ENCODE measurements at places on chromosomes 16 and 17. TPM values are rescaled to one million over a fixed set of nuclear protein-coding genes. Genes with fewer than 3 reads are reported as not detected.

GRCh38 chr17:27563532-27563931, 67.5 kb upstream of the LGALS9 start:
- no peak for DNase-seq

Gene HOXB9
- total RNA-seq = 7.3 TPM

Gene ACSF2
- total RNA-seq = 8.9 TPM

GRCh38 chr16:87542531-87543102, 49.8 kb upstream of the ZCCHC14 start:
- DNase-seq = no peak

DNA sequence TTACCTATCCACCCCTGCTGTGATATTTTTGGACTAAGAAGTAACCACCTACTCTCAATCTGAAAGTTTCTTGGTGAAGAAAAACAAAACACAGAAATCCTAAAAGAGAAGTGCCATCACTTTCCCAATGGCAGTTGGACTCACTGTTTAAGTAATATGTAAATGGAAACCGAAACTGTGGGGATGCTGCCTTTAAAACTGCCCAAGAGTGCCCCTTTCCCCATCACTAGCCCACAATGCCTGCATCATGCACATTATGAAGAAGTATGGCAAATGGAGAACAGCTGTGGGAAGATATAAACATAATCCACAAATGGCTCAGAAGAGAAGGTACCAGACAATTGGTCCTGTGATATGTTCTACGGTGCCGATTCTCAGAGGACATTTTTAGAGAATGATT, 33.5 kb upstream of the SLC6A2 start:
- DNase-seq = no peak

DNA sequence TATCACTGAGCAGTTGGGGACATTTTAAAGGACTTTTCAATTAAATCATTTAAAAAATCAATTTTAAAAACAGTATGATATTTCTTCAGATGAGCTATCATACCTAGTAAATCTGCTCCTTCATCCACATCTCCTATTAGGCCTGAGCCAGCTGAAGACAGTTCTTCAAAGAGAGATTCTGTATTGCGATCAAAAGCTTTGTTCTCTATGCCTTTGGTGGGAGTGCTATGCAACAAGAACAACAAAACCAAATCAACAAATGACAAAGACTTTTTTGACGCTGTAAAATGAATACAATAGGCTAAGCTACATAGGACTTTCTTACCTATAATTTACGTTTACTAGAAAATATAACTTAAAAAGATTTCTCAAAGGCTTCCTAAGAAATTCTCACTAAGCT, 106.5 kb downstream of the SPAG9 start:
- no peak for DNase-seq

Gene HEATR9
- total RNA-seq = not detected

DNA sequence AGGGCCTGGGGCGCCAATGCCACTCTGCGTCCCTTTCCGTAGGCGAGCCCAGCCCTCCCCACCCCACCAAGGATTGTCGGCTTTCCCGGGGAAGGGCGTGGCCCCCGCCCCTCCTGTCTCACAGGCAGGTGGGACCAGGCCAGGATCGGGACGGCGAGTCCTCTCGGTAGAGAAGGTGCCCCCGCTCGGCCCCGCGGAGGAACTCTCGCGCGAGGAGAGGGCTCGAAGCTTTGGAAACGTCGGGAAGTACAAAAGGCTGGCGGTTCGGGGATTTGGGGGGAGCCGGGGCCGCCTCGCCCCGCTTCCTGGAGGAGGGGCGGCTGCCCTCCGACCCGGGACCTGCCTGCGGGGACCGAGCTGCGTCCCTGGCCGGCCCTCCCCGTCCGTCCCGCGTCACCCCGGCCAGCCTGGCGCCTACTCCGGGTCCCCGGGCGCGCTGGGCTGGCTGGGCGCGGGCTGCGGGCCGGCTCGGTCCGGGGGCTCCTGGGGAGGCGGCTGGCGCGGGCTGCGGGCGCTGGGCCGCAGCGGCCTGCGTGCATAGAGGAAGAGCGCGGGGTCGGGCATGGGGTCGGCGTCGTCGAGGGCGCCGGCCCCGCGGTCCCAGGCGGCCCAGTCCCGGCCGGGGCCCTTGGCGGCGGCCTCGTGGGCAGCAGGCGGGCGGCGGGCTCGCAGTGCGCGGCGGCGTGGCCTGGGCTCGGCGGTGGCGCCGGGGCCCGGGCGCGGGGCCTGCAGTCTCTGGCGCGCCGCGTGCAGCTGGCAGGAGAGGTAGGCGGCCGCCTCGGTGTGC, 12.6 kb upstream of the CLUH start:
- no peak for DNase-seq

- DNase-seq = no peak
Observed at GRCh38 chr17:10063730-10064241, 134.6 kb downstream of the GAS7 start.

GRCh38 chr17:29383686-29384085, 6.5 kb upstream of the TAOK1 start:
- DNase-seq = peak; percentile 62

- no peak for DNase-seq
Observed at GRCh38 chr17:79509490-79509889, 101.4 kb downstream of the RBFOX3 start.

GRCh38 chr17:40325156-40326013, 16.4 kb downstream of the RARA start:
- no peak for DNase-seq

DNA sequence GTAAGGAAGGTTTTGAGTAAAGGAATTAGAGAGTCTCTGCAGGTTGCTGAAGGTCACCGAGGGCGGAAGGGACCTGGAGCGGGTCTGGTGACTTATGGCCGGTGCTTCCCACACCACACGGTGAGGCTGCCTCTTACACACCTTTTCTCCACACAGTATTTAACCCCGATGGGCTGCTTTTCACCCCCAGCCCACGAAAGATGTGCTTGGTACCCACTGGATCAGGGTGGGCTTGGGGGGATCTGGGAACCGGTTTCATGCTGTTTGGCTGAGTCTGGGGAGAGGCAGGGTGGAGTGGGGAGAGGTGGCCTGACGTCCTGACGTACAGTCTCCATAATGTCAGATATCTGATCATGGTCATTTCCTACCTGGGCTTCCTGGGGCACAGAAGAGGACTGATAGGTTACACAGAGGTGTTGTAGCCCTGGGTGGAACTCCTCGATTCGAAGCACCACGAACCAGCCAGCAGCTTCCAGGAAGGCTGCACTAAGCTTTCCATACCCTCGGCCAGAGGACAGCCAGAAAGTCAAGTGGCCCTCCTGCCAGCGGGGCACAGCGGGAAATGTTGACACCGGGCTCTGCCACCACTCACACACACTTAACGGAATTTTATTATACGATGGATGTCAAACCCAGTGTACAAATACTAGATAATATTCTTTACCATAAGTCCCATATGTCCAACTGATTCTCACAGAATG, 34.0 kb downstream of the OR1D5 start:
- no peak for DNase-seq

- peak; percentile 73 for DNase-seq
Observed at GRCh38 chr16:4283939-4284338, 11.1 kb upstream of the TFAP4 start.

DNA sequence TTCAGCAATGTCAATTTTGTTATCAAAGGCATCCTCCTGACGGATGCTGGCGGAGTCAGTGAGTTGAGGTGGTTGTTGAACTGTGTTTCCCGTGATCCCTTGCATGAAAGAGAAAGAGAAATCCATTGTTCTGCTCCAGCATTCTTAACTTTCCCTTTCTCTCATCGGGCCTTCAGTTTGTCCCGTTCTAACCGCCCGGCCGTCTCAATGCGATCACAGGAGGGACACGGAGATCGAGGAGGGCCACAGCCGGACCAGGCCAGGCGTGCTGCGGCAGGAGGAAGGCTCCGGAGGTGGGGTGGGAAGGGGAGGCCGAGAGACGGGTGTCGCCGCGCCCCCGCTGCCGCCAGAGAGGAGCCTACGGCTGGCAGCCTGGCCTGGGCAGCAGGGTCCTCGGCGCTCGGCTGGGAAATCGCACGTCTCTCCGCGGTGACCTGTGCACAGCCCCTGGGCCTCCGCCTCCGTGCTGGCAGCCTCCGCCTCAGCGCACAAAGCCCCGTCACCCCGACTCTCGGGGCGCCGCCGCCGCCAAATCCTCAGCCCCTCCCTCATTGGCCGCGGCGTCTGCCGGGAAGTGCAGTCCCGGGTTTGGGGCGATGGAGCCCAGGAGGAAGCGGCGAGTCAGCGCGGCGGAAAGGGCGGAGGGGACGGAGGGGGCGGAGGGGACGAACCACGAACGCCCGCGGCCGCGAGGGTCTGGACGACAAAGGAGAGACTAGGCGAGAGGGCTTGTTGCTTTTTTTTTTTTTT, 38.1 kb downstream of the SOST start:
- DNase-seq = peak; percentile 75

Gene TERB1
- total RNA-seq = not detected

DNA sequence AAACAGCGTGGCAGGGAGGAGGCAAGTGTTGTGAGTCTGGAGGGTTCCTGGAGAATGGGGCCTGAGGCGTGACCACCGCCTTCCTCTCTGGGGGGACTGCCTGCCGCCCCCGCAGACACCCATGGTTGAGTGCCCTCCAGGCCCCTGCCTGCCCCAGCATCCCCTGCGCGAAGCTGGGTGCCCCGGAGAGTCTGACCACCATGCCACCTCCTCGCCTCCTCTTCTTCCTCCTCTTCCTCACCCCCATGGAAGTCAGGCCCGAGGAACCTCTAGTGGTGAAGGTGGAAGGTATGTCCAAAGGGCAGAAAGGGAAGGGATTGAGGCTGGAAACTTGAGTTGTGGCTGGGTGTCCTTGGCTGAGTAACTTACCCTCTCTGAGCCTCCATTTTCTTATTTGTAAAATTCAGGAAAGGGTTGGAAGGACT, at the start of gene CD19:
TSS of gene CD19 (plus strand) at position 171 of the 425 bp plus-strand sequence. CDS start at position 201, 30 bp downstream.
- no peak for DNase-seq

GRCh38 chr16:87949071-87949744, 2.0 kb upstream of the BANP start:
- DNase-seq = no peak

GRCh38 chr17:34756637-34757021, 177.2 kb downstream of the TMEM132E start:
- peak; percentile 80 for DNase-seq

- DNase-seq = no peak
Observed at GRCh38 chr16:22673421-22673831, 140.5 kb upstream of the HS3ST2 start.

- no peak for DNase-seq
Observed at GRCh38 chr16:12906271-12906670, 4.9 kb downstream of the SHISA9 start.

DNA sequence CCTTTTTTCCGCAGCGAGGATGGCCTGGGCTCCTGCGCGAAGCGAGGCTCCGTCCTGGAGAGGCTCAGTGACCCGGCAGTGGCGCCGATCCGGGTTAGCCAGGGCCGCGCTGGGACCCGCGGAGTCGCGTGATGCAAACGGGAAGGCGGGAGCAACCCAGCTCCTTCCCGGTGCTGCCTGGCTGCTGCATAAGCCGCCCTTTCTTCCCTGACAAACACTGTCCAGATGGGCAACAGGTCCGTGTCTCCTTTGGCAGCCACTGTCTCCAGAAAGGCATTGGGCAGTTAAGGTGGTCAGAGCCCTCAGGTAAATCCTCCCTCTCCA, 21.8 kb upstream of the ZNHIT3 start:
- no peak for DNase-seq

DNA sequence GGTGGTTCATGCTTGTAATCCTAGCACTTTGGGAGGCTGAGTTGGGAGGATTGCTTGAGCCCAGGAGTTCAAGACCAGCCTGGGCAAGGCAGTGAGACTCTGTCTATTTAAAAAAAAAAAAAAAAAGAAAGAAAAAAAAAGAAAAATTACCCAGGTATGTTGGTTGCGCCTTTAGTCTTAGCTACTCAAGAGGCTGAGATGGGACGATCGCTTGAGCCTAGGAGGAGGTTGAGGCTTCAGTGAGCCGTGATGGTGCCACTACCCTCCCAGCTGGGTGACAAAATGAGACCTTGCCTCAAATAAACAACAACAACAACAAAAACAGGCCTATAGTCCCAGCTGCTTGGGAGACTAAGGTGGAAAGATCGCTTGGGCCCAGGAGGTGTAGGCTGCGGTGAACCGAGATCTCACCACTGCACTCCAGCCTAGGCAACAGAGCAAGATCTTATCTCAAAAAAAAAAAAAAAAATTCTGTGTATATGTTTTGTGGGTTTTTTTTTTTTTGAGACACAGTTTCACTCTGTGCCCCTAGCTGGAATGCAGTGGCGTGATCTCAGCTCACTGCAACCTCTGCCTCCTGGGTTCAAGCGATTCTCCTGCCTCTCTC, 12.5 kb upstream of the ANKRD40CL start:
- DNase-seq = no peak

Gene GALNS
- total RNA-seq = 11.3 TPM

Gene ADAM11
- 0.72 TPM for total RNA-seq

DNA sequence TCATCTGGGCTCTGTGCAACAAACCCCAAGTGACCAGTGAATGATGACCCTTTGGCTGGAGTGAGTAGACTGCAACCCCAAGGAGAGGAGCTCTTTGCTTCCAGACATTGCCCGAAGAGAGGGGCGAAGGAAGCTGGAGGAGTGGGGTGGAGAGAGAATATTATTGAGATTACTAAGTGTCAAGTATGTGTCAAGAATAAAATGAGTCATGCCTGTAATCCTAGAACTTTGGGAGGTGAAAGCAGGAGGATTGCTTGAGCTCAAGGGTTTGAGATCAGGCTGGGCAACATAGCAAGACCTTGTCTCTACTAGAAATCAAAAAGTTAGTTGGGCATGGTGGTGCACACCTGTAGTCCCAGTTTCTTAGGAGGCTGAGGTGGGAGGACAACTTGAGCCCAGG, 142.0 kb upstream of the CCL2 start:
- no peak for DNase-seq

DNA sequence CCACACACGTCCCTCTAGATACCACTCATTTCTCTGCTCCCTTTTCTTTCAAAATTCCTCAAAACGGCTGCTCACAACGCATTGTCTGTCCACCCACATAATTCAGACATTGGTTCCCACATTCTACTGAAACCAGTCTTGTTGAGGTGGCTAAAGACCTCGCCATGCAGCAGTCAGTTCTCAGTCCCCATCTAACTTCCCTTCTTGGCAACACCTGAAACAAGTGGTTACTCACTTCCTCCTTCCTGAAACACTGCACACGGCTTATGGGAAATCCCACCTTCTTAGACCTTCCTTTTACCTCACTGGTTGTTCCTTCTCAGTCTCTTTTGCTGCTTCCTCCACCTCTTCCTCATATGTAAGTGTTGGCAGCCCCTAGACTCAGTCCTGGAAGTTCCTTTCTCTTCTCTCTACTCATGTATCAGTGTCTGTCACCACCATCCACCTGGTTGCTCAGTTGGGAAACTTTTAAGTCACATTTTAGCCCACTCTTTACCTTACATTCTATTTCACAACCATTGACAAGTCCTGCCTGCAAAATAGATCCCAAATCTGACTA, 277.1 kb downstream of the CEP112 start:
- no peak for DNase-seq

- DNase-seq = no peak
Observed at GRCh38 chr17:549177-550040, 165.2 kb downstream of the VPS53 start.

GRCh38 chr16:1258906-1259759, 3.3 kb downstream of the TPSD1 start:
- DNase-seq = no peak

- DNase-seq = no peak
Observed at GRCh38 chr17:17698869-17699351, 17.7 kb downstream of the RAI1 start.

GRCh38 chr16:68350813-68351350, 40.1 kb downstream of the PRMT7 start:
- DNase-seq = no peak
